DMS53 (cell line): ENCODE measurements at places on chromosomes 16 and 17.

GRCh38 chr17:58394534-58395223 is 22.7 kb downstream of the RNF43 start:
- peak; percentile 28 for DNase-seq

GRCh38 chr17:13734880-13735279 is 133.2 kb upstream of the HS3ST3A1 start:
- no peak for DNase-seq

GRCh38 chr16:84973776-84974523 is 37.4 kb downstream of the ZDHHC7 start:
- no peak for DNase-seq

DNA sequence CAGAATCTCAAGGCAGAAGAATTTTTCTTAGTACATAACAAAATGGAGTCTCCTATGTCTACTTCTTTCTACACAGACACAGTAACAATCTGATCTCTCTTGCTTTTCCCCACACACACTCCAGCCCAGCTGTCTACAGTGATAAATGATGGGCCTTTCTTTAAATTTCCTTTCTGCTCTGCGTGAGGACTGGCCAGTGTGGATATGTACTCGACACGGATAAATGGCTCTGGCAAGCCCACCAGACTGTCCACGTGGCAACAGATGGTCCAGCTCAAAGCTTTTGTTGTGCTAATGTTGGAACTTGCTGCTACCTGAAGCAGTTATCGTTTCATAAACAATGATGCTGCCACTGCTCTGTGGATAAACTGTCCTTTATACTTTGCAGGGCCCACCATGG is 410.7 kb downstream of the TMEM114 start:
- peak; percentile 1 for DNase-seq

DNA sequence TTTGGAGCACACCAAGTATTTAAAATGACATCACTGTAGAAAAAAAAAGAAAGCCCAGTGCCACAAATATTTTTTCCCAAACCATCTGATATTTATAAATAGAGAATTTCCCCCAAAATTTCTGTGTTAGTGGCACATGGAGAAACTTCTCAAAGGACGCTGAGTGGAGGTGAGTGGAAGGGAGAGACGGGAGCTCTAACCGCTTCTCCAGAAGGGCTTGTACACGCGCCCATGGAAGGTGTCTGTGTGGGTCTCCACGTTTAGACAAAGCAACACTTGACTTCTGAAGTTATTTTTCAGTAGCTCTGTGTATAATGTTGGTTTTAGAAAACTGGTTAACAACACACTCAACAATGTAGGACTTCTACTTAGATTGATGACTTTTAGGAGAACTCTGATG is 1.0 kb downstream of the MYOCD start:
- DNase-seq = no peak

GRCh38 chr16:8572919-8573724 is 17.2 kb downstream of the TMEM114 start:
- DNase-seq = peak; percentile 42

DNA sequence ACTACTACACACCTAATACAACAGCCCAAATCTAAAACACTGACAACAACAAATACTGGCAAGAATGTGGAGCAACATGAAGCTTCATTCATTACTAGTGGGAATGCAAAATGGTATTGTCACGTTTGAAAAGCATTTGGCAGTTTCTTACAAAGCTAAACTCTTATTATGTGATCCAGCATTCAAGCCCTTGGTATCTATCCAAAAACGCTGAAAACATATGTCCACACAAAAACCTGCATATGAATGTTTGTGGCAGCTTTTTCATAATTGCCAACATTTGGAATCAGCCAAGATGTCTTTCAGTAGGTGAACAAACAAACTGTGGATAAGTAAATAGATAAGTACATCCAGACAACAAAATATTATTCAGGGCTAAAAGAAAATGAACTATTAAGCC is 501.1 kb upstream of the KIF2B start:
- DNase-seq = no peak

GRCh38 chr17:28968914-28969295 is 17.6 kb upstream of the PHF12 start:
- no peak for DNase-seq

GRCh38 chr16:35306915-35307314 is 1847.5 kb downstream of the TP53TG3F start:
- DNase-seq = peak; percentile 0

- peak; percentile 97 for DNase-seq
These were observed 48.7 kb upstream of the PLCG2 start for GRCh38 chr16:81730090-81731051.

- DNase-seq = no peak
These were observed 204.2 kb downstream of the NTN1 start for GRCh38 chr17:9225305-9226101.

DNA sequence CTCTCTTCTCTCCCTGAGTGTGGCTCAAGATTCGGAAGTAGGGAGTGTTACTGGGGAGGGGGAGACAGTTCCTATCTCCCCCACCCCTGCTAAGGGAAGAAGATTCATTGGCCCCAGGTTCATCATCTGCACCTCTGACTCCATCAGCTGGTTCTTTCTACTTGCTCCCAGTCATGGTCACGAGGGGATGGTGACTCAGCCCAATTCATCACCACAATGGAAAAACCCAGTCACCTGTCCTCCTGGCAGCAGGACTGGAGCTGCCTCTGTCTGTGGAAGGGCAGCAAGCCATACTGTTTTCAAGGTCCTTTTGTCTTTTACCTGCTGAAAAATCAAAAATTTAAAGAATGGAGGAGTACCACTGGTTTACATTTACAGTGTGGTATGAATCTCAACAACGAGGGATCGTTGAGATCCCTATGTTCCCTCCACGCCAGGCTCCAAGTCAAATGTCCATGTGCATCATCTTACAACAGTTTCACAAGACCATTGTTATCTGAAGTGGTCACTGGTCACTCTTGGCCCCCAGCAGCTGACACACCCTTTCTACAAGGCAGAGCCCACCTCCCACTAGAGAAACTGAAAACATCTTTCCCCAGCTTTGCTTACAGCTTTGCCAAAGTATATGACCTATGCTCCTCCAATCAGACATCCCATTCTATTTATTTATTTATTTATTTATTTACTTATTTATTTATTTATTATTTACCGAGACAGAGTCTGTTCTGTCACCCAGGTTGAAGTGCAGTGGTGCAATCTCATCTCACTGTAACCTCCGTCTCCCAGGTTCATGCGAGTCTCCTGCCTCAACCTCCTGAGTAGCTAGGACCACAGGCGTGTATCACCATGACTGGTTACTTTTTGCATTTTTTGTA is 40.4 kb upstream of the NDRG4 start:
- DNase-seq = peak; percentile 74

GRCh38 chr16:58148526-58148925 is 19.3 kb upstream of the CFAP20 start:
- DNase-seq = no peak

DNA sequence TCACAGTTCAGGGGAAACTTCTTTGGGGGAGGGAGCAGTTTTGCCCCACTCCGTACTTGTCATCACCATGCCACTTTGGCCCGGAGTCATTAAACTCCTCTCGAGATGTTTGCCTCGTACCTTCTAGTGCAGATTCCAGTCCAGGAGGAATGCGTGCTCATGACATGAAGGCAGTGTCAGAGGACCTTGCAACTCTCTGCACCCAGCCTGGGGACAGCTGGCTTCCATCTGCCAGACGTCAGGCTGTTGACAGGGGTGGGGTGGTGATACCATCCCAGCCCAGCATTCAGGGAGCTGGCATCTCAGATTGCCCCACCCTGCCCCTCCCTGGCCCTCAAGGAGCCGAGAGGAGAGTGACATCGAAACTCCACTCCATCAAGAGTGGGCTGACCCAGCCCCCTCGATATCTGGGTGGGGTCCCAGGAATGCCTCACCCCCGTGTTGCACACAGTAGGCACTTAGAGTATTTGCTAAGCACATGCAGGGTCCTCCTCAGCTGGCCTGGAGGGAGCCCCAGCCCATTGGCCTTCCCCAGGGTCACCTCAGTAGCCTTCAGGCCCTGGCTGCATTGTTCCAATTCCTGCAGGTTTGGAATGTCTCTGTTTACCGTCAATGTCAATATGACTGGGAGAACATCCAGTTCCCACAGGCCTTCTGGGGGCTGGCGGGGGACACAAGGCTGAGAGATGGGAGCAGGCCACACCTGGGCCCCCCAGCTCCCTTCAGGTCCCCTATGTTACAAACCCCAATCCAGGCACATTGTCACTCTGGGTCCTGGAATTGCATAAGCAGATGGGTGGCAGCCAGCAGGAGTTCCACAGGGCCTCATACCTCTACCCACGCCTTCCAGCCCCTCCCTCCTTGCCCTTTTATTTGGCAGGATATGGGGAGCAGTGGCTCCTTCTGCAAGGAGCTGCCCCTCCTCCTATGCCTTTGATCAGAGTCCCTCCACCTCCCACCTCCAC is 21.3 kb upstream of the EMP2 start:
- DNase-seq = no peak

- no peak for DNase-seq
These were observed 125.0 kb upstream of the IRX5 start for GRCh38 chr16:54805648-54806047.

- DNase-seq = no peak
These were observed 19.6 kb upstream of the GINS2 start for GRCh38 chr16:85708338-85708737.

GRCh38 chr16:67459861-67460150 is 21.2 kb downstream of the ATP6V0D1 start:
- DNase-seq = no peak

DNA sequence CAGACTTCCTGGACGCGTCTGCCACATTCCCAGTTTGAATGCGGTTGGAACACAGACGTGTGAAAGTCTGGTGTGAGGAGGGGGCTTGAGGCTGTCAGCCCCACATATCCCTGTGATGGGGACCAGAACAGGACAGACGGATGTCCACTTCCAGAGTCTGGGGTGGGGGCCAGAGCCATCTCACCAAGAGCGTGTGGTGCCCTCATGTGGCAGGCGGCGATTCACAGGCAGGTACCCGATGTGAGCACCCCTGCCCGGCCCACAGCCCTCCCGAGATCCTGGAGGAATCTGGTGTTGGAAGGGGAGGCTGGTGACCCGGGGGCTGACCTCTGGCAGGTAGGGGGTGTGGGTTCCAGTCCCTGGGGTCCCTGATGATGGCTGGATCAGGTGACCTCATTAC is 51.5 kb downstream of the ENGASE start:
- no peak for DNase-seq

- no peak for DNase-seq
These were observed 26.9 kb upstream of the SPATA32 start for GRCh38 chr17:45288825-45289224.

GRCh38 chr16:66477028-66477515 is 50.0 kb downstream of the BEAN1 start:
- DNase-seq = no peak

DNA sequence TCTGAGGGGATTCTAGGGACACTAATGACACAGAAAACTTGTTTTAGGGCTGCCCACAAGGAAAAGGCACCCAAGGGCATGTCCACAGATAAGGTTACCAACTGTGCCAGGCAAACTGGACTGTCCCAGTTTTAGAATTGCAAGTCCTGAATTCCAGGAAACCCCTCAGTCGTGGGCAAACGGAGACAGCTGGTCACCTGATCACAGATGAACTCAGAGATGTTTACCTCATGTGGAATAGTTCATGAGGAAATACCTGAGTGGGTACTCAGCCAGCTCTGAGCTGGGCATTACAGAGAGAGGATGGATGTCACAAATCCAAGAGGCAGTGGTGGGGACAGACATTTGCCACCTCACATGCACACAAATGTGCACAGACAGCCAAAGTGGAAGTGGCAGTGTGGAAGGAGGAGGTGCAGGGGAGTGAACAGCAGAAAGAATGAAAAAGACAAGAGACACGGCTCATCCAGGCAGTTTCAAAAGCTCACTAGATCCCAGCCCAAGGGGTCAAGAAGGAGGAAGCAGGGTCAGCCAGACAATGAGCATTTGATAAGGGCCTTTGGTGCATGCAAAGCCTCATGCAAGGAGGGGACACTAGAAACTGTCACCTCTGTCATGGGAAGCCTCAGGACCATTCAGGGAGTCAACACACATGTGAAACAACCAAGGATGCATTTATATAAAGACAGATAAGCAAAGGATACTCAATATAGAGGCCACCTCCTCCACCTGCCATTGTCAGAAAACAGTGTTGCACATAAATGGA is 24.8 kb downstream of the TTLL6 start:
- DNase-seq = no peak

DNA sequence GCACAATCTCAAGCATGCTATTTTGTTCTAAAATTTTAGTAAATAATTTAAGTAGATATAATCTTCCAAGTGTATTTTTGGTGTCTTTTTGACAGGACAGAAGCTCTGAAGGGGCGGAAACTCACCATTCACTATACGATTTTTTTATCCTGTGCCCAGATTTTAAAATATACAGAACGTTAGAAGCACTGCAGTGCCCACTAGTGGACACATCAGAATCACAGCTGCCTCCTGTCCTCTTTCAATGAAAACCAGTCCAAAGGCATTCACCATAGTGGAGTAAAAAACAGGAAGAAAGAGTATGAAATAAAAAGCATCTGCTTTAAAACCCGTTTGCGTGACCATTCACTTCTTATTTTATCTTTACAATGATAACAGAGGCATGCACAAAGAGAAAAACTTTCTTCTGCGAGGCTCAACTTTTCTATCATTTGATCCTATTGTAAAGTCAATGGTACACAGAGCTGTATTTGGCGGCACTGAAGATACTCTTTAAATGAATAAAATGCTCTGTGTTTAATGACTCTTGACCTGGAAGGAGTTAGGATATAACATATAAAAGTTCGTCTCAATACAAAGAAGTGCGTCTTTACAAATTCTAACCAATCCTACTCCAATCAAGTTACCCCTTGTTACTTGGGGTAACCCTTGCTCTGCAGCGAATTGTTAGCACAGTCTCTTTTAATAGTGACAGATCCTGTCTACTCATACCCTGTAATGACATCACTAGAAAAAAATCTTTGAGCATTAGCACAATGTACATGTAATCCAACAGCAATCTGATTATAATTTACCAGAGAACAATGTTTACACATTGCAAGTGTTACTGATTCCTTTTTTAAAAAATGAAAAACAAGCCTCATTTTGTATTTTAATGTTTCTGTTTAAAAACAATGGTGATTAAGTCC is 339.8 kb upstream of the PSMD7 start:
- peak; percentile 78 for DNase-seq

GRCh38 chr16:22292320-22292719 is 4.9 kb upstream of the POLR3E start:
- DNase-seq = no peak

DNA sequence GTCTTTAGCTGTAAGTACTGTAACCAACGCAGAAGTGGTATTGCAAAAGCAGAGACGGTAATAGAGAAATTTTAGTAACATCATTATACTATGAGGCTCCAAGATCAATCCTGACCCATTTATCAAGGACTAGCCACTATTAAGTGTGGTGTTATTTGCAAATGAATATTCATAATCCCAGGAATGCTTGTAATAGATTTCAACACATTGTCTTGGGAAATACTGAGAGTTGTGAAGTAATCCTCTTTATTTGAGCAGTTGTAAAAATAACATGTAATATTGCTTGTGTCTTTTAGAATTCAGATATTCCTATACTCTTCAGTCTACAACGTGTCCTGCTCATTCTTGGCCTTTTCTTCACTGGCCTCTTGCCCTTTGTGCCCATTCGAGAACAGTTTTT is 46.4 kb downstream of the GDPD1 start:
- DNase-seq = no peak

GRCh38 chr17:79842656-79843473 is 3.6 kb upstream of the CBX4 start:
- DNase-seq = peak; percentile 66
